ENCODE measurements at places on chromosomes 4 and X. TPM values are rescaled to one million over a fixed set of nuclear protein-coding genes. Genes with fewer than 3 reads are reported as not detected.

DNA sequence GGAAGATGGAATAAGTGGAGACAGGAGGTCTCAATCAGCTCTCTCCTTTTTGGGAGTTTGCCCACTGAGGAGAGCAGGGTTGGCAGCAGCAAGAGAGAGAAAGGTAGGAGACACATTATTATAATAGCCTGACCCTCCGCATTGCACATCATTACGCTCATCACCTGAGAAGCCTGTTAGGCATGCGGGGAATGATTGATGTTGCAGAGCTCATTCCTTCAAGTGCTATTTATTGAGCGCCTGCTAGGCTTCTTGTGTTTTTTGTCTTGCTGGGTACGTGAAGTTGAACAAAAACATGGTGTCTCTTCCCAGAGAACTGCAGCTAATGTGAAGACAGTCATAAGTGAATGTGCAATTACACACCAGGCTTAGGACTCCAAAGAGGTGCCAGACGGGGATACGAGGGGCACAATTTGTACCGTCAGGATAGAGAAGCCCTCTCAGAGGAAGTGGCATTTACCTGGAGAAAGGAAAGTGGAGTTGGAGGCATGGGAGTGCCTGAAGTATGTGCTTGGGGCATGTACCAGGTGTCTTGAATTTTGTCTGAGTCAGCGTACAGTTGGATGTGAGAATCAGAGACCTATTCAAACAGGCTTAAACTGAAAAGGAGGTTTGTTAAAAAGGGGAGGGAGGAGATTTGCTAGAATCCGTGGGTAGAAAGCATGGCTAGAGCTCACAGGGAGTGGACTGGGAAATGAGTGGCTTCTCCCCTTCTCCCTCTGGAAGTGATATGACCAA, 90.2 kb upstream of the SOD3 start:
- H3K4me3 ChIP-seq = no peak overlapping the region
- DNase-seq = no peak
- H3K36me3 ChIP-seq = no peaks in the 10 kb centered on the region
- no peaks in the 10 kb centered on the region for H3K4me1 ChIP-seq
- no peaks in the 10 kb centered on the region for H3K27me3 ChIP-seq
- H3K27ac ChIP-seq = no peak overlapping the region

GRCh38 chr4:53558065-53558801, 33.1 kb downstream of the LNX1 start:
- H3K4me3 ChIP-seq = peak overlapping the region; percentile 59
- peak overlapping the region; percentile 85 for H3K27ac ChIP-seq
- no peaks in the 10 kb centered on the region for H3K36me3 ChIP-seq
- peaks cover 7% of the 10 kb centered on the region for H3K4me1 ChIP-seq
- peak; percentile 79 for DNase-seq

- no peaks in the 10 kb centered on the region for H3K36me3 ChIP-seq
- H3K4me3 ChIP-seq = no peak overlapping the region
- H3K27me3 ChIP-seq = no peaks in the 10 kb centered on the region
These were observed 1047.4 kb upstream of the PABPC4L start for GRCh38 chr4:135249024-135249423.

GRCh38 chrX:19899217-19899788, 11.9 kb upstream of the SH3KBP1 start:
- no peak overlapping the region for H3K27ac ChIP-seq
- DNase-seq = no peak
- no peak overlapping the region for H3K4me3 ChIP-seq

DNA sequence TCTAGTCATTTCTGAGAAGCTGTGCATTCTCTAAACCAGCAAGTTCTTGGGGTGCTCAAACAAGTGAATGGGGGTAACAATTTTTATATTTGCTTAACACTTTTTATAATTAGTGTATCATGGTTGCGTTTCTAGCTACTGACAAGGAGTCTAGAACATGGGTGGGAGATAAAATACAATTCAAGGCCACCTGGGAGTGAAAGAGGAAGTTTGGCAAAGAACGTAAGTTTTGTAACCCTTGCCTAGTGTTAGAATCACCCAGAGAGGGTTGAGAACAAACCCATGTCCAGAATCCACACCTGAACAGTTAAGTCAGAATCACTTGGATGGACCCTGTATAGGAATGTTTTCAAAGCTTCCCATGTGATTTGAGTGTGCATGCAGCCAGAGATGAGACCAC, 92.7 kb downstream of the AFF2 start:
- no peak for DNase-seq
- no peak overlapping the region for H3K4me3 ChIP-seq
- H3K27me3 ChIP-seq = no peaks in the 10 kb centered on the region
- H3K36me3 ChIP-seq = no peaks in the 10 kb centered on the region
- H3K4me1 ChIP-seq = no peaks in the 10 kb centered on the region
- no peak overlapping the region for H3K27ac ChIP-seq

DNA sequence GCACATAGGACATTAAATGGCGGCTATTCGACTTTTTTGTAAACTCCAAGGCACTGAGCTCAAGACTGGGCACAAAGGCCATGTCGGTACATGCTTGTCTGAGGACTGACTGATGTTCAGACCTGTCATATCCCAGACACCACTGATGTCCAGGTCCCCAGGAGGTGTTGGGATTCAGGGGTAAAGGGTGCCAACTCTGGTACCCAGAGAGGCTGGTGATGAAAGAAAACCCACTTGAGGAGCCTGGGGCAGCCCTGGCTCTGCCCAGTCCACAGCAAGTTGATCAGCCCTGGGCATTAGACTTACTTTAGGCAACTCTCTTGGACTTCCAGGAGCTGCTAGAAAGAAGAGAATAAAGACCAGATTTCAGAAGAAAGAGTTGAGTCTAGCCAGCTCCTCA, 18.7 kb downstream of the SASH3 start:
- H3K4me1 ChIP-seq = no peaks in the 10 kb centered on the region
- DNase-seq = no peak
- no peaks in the 10 kb centered on the region for H3K27me3 ChIP-seq
- no peaks in the 10 kb centered on the region for H3K36me3 ChIP-seq
- no peak overlapping the region for H3K4me3 ChIP-seq

- H3K27ac ChIP-seq = no peak overlapping the region
- DNase-seq = no peak
- H3K4me3 ChIP-seq = no peak overlapping the region
- H3K4me1 ChIP-seq = no peaks in the 10 kb centered on the region
- no peaks in the 10 kb centered on the region for H3K27me3 ChIP-seq
These were observed 559 bp downstream of the TRPC5 start for GRCh38 chrX:112081781-112082652.

DNA sequence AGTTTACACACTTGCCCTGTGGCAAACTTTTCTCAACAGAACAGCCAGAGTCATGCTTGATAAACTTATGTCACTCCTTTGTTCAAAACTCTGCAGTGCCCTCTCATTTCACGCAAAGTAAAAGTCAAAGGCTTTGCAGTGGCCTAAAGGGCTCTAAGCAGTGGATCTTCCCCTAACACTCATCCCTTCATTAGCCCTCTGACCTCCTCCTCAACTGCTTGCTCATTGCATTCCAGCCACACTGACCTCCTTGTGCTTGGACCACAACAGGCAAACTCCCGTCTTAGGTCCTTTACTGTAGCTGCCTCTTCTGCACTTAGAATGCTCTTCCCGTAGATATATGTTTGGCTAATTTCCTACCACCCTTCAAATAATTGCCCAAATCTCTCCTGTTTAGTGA, 5.6 kb downstream of the PRDM5 start:
- no peak overlapping the region for H3K27ac ChIP-seq
- no peaks in the 10 kb centered on the region for H3K27me3 ChIP-seq
- no peak overlapping the region for H3K4me3 ChIP-seq
- DNase-seq = no peak

DCX gene
- not detected for total RNA-seq

GRCh38 chrX:111914398-111915090, 38.6 kb downstream of the TRPC5OS start:
- no peaks in the 10 kb centered on the region for H3K27me3 ChIP-seq
- H3K4me3 ChIP-seq = no peak overlapping the region
- no peaks in the 10 kb centered on the region for H3K36me3 ChIP-seq
- H3K27ac ChIP-seq = no peak overlapping the region

TMEM35A gene
- not detected for total RNA-seq

All from ascending aorta (tissue), 2 donors.